Inflammatory macrophage (primary cell): ENCODE measurements at places on chromosomes 11 and 22.

- DNase-seq = no peak
These were observed 16.0 kb upstream of the EFCAB6 start for GRCh38 chr22:43827926-43828724.

GRCh38 chr11:64102005-64102738, 63.7 kb downstream of the MACROD1 start:
- DNase-seq = no peak

DNA sequence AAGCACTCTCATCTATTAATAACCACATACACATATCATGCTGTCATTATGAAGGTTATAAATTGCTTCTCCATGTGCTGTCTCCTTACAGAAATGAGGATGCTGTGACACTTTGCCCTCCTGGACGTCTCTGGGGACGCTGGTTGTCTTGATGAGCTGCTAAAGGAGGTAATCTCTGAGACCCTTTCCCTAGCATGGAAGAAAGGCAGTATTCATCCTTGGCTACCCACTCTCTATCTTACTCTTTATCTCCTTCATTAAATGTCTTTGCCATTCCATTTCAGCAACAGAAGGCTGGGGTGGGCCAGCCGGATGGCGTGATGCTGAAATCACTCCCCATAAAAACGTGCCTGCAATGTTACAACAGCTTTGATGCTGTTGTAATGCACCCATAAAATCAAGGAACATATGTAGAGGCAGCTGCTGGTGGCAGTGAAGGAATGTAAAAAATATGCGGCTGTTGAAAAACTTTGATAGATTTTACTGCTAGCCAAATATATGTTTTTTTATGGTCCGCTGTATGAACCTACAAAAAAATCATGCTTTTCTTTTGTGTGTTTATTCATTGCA, 715.1 kb upstream of the API5 start:
- no peak for DNase-seq

- DNase-seq = no peak
These were observed 12.1 kb downstream of the TRPM5 start for GRCh38 chr11:2432171-2432621.

GRCh38 chr11:80321786-80322185, 881.0 kb upstream of the TENM4 start:
- DNase-seq = no peak

DNA sequence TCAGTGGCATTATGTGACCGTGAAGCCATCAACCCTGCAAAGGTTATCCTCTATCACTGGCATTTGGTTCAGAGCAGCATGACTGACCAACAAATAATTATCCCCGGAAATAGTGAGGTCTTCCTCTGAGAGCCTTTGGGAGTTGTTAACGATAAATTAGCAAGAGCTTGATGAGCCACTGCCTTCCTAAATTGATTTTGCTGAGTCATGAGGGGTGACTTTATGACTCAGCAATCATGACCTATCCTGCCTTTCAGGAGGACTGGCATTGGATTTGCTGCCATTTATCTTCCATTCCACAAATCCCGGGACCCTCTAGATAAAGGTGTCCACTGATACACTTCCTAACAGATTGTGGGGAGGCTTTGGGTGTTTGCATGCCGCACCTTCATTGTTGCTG, 80.8 kb upstream of the MTNR1B start:
- no peak for DNase-seq

- no peak for DNase-seq
These were observed 14.2 kb downstream of the MCAT start for GRCh38 chr22:43128928-43129424.

DNA sequence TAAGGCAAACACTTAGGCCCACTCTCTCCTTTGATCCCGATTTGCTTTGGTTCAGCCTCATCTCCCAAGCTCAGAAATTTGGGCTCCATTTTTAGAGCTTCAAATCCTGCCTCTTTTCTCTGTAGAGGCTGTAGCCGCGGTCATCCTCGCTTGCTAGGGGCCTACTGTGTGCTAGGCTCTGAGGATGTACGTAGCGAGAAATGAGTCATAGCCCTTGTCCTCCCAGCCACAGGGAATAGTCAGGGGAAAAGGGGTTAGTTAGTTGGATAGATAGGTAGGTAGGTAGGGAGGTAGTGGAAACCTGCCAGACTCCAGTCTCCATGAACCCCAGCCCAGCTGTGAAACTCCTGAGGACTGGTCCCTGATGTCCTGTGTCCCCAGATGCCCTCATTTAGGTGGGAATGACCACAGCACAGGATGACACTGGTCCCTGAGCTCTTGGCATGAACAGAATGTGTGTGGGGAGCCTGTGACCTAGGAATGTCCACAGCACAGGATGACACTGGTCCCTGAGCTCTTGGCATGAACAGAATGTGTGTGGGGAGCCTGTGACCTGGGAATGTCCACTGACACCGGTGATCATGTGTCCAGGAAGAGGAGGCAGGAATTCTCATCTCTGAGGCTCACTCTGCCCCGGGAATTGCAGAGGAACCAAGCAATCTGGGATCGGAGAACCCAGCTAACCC, 21.4 kb upstream of the HMOX1 start:
- DNase-seq = no peak

DNA sequence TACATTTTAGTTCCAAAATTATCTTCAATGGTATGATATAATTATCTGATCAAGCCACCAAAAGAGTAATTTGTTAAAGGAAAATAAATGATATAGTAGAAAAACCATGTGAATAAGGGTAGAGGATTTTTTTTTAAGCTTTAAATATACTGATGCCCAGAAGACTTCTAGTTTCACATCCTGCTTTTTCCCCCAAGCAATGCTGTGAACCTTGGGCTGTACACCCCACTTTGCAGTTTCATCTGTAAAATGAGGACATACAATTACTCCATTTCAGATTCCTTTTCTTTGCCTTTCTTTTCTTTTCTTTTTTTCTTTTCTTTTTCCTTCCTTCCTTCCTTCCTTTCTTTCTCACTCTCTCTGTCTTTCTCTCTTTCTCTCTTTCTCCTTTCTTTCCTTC, 1125.4 kb downstream of the DLG2 start:
- DNase-seq = no peak
